ENCODE measurements at places on chromosomes 2 and 18.

DNA sequence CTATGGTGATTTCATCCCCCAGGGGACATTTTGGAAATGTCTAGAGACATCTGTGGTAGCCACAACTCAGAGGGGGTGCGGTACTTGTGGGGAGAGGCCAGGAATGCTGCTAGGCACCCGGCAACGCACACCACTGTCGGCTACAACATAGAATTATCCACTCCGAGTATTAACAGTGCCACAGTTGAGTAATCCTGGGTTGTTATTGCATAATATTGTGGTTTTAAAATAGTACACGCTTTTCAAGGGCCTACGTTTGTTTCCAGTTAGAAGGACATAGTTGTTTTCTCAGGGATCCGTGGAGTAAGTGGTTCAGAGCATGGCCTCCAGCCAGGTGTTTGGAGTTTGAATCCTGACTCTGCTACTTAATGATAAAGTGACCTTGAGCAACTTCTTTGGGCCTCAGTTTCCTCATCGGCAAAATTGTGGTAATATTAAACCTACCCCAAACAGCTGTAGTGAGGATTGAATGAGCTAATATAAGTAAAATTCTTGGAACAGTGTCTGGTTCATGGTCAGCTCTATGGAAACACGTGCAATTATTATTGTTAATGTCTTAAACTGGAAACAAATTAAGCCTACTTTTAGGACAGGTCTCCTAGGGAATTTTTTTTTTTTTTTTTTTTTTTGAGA lies 24.5 kb downstream of the CYP27A1 start:
- DNase-seq: no peak

DNA sequence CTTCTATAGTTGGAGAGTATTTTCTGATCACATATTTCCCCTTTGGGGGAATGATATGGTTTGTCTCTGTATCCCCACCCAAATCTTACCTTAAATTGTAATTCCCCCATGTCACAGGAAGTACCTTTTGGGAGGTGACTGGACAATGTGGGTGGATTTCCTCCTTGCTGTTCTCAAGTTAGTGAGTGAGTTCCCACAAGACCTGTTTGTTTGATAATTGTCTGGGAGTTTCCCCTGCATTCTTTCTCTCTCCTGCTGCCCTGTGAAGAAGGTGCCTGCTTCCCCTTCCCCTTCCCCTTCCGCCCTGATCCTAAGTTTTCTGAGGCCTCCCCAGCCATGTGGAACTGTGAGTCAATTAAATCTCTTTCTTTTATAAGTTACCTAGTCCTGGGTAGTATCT lies 222.7 kb upstream of the SLC39A10 start:
- no peak for DNase-seq

- DNase-seq: no peak
These were observed 53.4 kb downstream of the ADI1 start for GRCh38 chr2:3465844-3466481.

GRCh38 chr2:155802888-155803287 lies 529.6 kb downstream of the NR4A2 start:
- no peak for DNase-seq

DNA sequence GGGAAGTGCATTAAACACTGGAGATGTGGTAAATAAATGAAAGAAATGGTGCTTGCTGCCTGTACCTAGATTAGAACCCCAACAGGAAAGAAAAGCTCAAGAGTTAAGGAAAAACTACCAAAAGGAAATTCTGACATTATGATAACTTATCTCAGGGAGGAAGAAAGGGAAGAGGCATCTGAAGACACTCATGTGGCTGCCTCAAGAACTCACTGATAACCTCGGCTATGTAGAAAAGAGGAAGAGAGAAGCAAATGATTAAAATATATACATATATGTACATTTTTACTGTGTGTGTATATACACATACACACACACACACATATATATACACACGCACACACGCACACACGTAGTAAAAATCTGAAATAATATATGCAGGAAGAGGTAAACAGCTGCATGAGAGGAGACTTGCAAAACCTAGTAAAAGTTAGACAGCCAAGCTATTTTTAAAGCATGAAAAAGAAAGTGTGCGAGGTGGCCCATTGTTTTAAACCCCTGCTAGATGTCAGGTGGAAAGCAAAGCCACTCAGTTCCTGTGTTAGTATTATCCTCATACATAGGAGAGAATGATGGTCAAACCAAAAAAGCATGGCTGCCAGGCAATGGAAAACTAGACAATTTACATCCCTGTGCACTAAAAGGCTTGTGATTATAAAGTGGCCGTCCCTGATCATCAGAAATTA lies 483.0 kb upstream of the NRP2 start:
- no peak for DNase-seq

GRCh38 chr2:240168041-240168440 lies 27.6 kb upstream of the OTOS start:
- DNase-seq: no peak

Measured in T-helper 17 cell (primary cell).